Fibroblast of the aortic adventitia (primary cell): ENCODE measurements at places on chromosomes 7 and 10. TPM values are rescaled to one million over a fixed set of nuclear protein-coding genes. Genes with fewer than 3 reads are reported as not detected.

DNA sequence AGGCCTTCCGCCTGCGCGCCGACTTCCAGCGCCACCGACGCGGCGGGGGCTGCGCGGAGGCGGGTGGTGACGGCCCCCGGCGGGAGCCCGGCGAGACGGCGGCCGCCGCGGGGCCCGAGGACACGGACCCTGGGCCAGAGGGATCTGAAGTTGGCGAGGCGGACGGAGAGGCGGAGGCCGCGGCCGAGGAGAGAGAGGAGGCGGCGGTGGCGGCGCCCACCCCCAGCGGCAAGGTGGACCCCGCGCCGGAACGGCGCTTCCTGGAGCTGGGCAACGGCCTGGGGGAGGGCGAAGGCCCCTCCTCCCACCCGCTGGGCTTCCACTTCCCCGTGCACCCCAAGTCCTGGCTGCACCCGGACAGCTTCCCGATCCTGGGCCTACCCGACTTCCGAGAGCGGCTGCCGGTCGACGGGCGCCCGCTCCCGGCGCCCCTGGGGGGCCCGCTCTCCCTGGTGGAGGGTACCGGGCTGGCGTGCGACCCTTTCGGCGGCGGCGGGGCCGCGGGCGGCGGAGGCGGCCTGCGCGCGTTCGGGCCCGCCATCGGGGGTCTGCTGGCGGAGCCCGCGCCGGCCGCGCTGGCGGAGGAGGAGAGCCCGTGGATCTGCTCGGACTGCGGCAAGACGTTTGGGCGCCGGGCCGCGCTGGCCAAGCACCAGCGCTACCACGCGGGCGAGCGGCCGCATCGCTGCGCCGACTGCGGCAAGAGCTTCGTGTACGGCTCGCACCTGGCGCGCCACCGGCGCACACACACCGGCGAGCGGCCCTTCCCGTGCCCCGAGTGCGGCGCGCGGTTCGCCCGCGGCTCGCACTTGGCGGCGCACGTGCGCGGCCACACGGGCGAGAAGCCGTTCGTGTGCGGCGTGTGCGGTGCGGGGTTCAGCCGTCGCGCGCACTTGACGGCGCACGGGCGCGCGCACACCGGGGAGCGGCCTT, 16.2 kb downstream of the ZNF316 start:
- no peak for DNase-seq

DNA sequence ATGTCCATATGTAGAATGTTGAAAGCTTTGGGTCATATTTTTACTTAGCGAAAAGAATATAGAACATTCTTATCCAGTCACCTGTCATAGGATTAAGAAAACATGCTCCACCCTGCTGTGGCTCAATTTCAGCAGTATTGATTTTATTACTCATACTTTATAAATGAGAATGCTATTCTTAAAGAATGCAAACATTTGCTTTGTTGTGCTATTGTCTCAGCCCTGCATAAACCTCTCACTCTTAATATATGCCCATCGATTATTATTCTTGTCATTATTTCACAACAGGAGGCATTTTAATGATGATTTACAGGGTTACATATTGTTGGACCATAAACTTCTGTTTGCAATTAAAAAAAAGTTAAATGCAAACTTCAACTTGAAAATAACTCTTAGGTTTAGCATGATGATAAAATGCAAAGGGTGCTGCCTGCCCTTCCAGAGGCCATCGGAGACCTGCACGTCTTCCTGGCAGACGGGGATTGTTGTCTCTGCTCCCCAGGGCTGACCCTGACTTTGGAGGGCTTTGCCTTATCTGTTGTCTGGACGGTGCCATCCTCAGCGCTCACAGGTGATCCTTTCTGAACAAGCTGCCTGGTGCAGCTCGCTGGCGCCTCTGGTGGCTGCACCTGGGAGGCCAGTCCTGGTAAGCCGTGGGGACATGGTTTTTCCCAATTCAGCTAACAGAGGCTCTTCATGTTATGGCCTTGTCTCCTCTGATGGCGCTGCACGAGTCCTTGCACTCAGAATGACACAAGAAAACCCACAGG, 50.0 kb upstream of the SHH start:
- no peak for DNase-seq

- no peak for DNase-seq
Observed at GRCh38 chr7:1632506-1632905, 37.6 kb upstream of the ELFN1 start.

GRCh38 chr7:25944777-25945515, 207.1 kb upstream of the NFE2L3 start:
- DNase-seq = no peak

DNA sequence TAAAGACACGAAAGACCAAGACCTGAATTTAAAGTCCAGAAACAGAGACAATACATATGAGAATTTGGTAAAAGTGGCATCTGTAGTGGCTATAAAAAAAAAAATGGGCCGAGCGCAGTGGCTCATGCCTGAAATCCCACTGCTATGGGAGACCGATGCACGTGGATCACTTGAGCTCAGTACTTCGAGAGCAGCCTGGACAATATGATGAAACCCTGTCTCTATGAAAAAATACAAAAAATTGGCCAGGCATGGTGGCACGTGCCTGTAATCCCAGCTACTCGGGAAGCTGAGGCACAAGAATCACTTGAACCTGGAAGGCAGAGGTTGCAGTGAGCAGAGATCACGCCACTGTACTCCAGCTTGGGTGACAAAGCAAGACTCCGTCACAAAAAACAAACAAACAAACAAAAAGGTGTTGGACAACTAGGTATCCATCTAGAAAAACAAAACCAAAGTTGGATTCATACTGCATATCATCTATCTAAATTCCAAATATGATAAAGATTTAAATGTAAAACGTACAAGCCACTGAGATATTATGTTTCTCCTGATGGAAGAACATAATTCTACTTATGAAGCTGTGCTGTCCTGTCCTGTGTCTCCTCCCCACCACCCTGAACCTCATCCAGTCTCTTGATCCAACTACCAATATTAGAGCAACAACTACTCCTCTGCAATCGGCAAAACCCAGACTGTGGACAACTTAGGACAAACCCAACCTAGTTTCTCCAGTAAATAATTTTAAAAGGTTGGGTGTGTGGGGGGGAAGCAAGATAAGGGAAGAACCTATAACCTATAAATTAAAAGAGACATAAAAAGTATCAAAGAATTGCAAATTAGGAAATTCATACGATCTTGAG, 53.7 kb downstream of the ATAD1 start:
- no peak for DNase-seq

GRCh38 chr7:27000496-27000895, 95.3 kb downstream of the HOXA1 start:
- DNase-seq = no peak

Gene CHAT
- not detected in 2 replicates for total RNA-seq

DNA sequence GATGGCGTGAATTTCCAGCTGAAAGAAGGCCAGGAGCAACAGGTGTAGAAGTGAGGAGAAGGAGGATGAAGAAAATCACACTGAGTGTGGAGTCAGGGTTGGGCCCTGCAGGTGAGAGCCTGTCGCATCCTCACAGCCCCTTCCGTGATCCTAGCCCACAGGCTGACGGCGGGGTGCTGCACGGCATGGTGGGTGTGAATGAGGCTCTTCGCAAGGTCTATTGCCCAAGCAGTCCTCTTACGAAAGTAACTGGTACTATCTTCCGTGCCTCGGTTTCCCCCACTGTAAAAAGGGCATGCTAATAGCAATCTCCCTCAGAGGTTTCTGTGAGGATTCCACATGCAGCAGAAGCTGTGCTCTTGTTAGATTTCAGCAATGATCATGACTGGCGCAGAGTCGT, 129.9 kb upstream of the TNS3 start:
- no peak for DNase-seq

DNA sequence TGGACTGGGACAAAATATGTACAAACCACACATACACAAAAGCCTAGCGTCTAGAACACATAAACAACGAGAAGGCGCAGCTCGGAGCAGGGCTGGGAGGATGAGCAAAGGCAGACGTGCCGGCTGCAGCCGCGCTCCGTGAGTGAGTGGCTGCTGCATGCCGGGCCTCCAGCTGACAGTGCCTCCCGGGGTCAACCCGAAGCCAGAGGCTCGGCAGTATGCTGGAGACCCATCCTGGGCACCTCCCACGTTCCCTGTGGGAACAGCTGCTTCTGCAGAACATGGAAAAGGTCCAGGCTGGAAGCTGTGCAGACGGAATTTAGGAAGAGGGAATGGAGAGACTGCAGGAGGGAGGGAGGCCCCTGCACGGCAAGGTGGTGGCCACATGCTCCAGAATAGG, 3.6 kb upstream of the GPR146 start:
- DNase-seq = peak; percentile 38

Gene INMT
- 2.5 and 219 TPM in 2 replicates for total RNA-seq

DNA sequence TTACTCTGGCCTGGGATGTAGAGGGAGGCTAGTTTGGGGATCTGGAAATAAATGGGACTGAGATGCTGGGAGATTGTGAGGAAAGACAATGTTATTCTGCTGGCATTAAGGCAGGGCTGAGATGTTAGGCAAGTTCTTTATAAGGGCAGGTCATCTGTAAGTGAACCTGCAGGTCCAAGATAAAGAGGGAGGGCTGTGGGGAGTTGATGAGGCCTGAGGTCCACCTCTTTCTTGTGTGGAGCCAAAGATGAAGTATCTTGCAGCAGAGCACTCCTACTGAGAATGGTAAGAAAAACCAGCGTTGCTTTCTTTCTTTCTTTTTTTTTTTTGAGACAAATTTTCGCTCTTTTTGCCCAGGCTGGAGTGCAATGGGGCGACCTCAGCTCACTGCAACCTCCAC, 19.1 kb downstream of the CYCS start:
- DNase-seq = no peak

- peak; percentile 56 for DNase-seq
Observed at GRCh38 chr7:99004216-99004615, 125.9 kb downstream of the TRRAP start.

Gene CFAP70
- 1.4 and 6.1 TPM in 2 replicates for total RNA-seq

GRCh38 chr7:96826089-96826488, 116.4 kb upstream of the SEM1 start:
- no peak for DNase-seq
